HCT116 (cell line): ENCODE measurements at places on chromosomes 12 and 14. TPM values are rescaled to one million over a fixed set of nuclear protein-coding genes. Genes with fewer than 3 reads are reported as not detected.
A peak's percentile ranks its signal among the peaks of the same experiment; 100 is the strongest.

- H3K4me3 ChIP-seq = peak overlapping the region; percentile 37
Measured at GRCh38 chr12:63152321-63152700, 1.3 kb upstream of the AVPR1A start.

DNA sequence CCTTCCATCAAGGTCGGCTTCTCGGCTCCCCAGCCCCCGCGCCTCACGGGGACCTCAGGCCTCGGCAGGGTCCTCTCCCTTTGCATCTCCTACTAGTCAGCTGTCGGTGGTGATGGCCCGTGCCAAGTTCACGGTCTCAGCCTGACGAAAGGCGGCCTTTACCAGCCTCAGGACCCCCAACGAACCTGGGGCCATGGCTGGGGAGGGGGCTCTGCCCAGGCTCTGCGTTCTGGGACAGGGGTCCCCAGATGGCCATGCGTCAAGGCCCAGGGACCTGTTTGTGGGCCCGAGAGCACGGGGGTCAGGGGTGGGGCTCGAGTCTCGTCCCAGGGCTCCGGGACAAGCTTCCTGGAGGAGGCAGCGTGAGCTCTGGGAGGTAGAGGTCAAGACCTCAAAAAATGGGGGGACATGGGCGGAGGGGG is 32.8 kb upstream of the DEGS2 start:
- H3K27ac ChIP-seq = peak overlapping the region; percentile 77
- H3K27me3 ChIP-seq = no peaks in the 10 kb centered on the region
- peak overlapping the region; percentile 57 for H3K4me3 ChIP-seq
- no peaks in the 10 kb centered on the region for H3K36me3 ChIP-seq
- DNase-seq = no peak

The ATP5F1B gene
- total RNA-seq = 1,051 TPM

The NRL gene
- 0.66 TPM for total RNA-seq

GRCh38 chr14:37569729-37570128 is 25.3 kb downstream of the FOXA1 start:
- no peaks in the 10 kb centered on the region for H3K27me3 ChIP-seq
- no peaks in the 10 kb centered on the region for H3K36me3 ChIP-seq
- H3K4me3 ChIP-seq = no peak overlapping the region
- no peaks in the 10 kb centered on the region for H3K4me1 ChIP-seq

The TMBIM6 gene
- 510 TPM for total RNA-seq

DNA sequence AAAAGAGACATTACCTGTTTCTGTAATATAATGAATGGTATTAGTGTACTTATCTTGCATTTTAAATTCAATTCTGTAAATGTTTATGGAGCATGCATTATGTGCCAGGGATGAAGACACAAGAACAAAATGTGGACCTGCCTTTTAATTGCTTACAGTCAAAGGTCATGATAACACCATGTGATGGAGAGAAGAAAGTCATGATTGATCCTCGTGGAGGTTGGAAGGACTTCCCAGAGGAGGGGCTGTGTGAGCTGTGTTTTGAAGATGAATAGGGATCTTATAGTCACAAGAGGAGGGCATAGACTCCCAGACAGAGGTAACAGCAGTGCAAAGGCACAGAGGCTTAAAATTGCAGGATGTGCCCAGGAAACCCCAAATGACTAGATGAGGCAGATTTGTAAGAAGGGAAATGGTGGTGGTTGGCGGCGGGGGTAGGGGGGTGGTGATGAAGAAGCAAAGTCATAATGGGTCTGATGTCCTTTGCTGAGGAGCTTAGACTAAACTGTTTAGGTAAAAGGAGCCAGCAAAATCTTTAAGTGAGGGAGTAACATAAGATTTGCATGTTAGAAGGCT is 151.5 kb downstream of the PRKCH start:
- no peak for DNase-seq
- no peaks in the 10 kb centered on the region for H3K36me3 ChIP-seq
